ENCODE measurements at places on chromosomes 16 and 17.

- no peak for DNase-seq
Observed at GRCh38 chr17:61575352-61575975, 15.6 kb downstream of the NACA2 start.

DNA sequence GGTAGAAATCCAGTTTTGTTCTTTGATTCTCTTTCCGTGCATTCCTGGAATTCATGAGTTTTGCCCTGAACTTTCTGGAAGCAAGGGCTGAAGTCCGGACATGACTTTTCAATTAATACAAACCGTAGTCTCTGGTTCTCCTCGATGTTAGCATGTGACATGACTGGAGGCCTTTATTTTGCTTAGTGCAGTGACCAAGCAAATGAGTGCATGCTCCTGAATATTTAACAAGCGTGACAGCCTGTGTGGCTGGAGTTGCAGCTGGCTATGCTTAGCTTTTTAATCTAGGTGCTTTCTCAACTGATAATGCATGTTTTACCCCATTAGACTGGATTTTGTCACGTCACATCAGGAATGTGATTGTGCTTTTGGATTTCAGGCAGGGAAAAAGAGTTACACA lies 302.1 kb downstream of the MAP2K6 start:
- no peak for DNase-seq

GRCh38 chr17:74196541-74197317 lies 6.7 kb upstream of the RPL38 start:
- DNase-seq, result no peak

- DNase-seq, result no peak
Observed at GRCh38 chr17:77329741-77330531, 189.2 kb downstream of the SEC14L1 start.

- DNase-seq, result no peak
Observed at GRCh38 chr16:49855822-49856671, at the start of gene ZNF423. Gene ZNF423, minus strand, starts transcription at chr16:49856112. Its CDS starts 338 bp downstream, at chr16:49855774.

DNA sequence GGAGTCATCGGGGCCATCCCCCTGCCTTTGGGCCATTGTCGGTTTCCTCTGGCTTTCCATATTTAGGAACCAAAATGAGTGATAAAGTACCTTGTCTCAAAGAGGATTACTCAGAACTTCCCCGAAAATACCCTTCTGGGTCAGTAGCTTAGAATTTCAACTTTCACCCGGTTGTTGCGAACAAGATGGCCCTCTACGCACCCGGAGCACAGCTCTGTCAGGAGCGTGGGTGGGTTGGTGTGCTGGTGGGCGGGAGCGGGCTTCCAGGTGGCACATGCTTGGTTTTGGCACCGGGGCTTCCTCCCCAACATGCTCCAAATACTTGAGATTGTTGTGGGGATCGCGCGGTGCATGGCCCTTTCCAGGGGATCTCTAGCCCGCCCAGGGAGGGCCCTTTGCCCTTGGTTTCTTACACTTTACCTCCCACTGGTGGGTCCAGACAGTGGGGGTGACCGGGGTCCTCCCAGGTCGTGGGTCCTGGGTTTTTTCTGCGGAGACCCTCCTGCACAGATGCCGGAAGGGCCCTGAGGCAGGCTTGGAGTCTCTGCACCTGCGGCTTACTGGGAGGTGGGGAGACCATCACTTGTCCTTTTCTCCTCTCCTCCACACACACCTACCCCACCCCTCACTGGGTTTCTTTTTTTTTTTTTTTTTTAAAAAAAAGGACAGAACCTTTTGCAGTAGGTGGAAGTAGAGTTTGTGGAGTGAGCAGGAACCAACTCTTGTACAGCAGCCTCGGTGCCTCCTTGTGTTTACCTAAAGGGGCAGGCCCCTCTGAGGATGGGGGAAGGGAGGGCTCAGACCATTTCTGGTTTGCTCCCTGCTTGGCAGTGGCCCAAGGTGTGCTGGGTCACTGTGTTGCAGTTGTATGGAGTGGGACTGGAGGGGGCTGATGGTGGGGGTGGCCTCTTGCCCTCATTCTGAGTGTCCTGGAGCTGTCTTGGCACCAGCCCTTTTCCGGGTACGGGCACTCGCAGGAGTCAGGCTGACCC lies 142.1 kb downstream of the SEC14L1 start:
- no peak for DNase-seq

DNA sequence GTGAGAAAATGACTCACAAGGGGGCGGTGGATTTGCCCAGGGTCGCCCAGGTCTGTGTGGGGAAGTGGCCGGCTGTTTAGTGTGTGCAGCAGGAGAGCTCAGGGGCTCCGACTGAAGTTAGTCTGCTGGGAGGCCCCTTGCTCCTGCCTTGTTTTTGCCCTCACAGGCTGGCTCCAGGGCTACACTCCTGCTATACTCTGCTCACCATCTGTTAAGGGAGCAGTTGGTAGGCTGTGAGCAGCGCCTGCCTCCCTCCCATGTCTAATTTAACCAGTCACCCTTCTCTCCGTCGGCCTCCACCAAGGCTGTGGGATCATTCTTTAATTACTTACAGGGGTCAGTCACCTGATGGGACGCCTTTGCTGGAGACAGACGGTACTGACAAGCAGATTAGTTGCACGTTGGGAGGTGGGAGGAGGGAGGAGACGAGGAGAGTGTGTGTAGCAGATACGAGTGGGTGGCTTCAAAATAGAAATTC lies 35.5 kb downstream of the KSR1 start:
- DNase-seq, result no peak

GRCh38 chr16:30953511-30954124 lies 3.9 kb upstream of the SETD1A start:
- DNase-seq, result no peak

DNA sequence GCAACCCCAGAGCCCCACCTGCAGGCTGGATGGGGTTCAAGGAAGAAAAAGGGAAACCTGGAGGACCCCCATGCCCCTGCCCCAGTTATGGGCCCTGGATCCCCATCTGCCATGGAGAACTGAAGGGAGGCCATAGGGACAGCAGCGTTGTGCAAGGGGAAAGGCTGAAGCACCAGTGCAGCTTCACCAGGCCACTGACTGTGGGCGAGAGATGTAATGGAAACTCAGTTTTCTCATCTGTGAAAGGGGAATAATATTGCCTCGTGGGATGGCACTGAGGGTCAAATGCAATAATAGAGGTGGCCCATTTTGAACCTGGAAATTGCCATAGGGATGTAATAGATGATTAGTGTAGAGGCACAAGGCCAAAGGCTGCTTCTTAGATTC lies 9.9 kb upstream of the TSPOAP1 start:
- no peak for DNase-seq

DNA sequence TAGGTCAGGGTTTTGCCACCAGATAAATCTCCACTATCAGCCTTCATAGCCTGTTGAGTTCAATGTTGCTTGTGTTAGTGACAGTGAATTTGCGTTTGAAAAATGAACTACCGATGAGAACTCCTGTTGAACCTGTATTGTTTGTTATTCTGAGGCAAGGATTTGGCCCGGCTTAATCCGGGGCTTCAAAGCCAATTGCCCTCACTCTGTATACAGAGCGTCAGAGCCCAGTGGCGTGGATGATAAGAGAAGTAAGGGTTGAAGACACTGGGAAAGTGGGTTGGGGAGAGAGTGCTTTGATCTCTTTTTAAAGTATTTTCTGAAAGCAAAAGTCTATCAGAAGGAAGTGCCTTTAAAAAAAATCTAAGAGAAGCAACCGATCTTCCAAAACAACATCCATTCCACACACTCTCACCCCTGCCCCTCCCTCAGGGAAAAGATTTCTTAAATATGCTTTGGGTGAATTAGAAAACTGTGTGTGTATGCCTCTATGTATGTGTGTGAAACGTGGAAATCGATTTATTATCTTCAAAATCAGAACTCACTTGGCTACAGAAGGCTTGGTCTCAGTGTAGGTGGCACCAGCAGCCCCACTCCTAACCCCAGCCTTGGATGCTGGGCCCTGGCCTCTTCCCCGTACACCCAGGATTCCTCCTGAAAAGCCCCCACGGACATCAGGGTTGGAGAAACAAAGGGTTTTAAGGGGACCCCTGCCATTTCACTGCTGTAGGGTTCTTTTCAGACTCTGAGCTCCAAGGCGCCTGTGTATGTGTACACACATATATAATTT lies 8.8 kb downstream of the TBX4 start:
- DNase-seq, result no peak

GRCh38 chr17:21127509-21128077 lies 829 bp downstream of the DHRS7B start:
- DNase-seq, result no peak

DNA sequence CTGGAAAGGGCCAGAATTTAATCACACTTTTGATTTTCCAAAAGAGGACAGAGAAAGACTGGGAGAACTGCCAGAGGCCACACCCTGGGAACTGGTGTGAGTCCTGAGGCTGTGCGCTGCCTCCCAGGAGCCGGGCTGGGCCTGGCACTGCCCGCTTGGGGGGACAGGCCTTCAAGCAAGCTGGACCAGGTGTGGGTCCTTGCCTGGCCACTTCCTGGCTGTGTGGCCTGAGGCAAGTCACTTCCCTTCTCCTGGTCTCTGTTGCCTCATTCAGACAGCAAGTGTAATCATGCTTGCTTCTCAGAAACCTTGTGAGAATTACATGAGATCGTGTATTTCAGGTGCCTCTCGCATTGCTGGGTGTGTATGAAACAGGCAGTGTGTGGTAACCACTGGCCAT lies 143.0 kb downstream of the SNX29 start:
- DNase-seq, result no peak

DNA sequence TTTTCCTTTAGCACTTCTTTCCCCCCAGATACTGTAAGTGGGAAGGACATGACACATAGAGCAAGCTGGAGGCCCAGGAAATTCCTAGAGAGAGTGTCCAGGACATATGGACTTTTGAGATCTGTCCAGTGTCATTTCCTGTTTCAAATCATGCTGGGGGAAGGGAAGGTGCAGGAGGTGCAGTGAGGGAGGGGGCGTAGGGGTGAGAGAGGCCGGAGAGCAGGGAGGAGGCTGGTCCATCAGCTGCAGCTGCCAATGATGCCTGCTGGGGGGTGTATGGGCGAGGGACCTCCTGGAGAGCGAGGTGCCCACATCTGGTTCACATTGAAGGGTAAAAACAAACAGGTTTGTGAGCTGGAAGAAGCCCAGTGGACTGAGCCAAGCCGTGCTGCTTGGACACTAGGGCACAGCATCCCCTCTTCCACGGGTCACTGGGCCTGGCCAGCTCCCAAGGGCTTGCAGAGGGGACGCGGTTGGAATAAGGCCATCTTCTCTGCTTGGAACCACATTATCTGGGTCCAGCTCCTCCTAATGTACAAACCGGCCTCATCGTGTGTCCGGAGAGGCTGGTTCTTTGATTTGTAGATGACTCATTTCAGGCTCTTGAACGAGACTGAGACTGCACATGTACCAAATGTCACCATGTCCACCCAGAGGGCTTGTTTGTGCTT lies 70.4 kb upstream of the SMURF2 start:
- no peak for DNase-seq

GRCh38 chr17:74524653-74525464 lies 6.4 kb downstream of the CD300LB start:
- DNase-seq, result no peak

DNA sequence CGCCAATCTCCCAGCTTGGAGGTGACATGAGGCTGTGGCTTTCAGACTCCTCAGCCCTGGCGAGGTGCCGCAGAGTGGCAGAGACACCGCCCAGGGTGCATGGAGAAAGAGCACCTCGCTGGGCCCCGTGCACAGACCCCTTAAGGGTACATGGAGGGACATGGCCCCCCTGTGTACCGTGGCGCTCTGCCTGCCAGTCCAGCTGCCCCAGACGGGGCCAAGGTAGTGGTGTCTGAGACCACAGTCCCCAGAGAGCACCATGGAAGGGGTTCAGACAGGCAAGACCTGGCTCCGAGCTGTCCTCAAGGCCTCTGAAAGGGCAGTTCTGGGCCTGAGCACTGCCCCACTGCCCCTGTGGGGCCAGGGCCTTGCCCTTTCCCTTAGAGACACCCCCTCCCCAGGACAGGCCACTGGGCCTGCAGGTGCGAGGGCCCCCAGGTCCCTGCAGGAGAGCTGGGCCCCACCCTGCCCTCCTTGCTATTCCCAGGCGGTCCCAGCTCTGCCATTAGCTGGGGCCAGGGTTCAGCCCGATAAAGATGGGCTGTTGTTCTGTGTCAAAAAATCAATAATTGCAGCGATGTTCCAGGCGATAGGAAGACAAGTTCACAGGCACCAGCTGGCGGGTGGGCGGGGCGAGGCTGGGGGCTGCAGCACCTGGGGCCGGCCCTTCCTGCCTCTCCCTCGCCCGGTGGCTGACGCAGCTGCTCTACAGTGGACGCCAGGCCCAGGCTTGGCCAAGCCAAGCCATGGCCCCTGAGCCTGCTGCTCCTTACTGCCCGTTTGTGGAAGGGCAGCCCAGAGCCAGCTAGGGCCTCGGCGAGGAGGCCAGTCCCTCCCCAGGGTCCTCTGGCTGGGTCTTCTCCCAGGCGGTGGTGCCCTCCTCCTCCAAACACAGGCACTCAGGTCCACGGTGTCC lies 51.7 kb downstream of the ZFPM1 start:
- no peak for DNase-seq

DNA sequence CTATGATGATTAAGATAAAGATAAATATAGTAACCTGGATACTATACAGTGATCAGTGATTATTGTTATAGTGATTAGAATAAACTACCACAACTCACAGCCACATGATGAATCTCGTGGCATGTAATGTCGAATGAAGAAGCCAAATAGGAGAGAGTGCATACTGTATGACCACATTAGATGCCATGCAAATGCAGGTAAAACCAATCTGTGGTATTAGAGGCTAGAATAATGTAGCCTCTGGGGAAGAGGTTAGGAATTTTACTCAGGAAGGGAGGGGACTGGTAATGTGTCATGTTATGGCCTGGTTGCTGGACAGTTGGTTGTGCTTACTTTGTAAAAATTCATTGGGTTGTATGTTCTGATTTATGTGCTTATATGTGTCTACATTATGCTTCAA lies 402.7 kb downstream of the CDH13 start:
- DNase-seq, result no peak

DNA sequence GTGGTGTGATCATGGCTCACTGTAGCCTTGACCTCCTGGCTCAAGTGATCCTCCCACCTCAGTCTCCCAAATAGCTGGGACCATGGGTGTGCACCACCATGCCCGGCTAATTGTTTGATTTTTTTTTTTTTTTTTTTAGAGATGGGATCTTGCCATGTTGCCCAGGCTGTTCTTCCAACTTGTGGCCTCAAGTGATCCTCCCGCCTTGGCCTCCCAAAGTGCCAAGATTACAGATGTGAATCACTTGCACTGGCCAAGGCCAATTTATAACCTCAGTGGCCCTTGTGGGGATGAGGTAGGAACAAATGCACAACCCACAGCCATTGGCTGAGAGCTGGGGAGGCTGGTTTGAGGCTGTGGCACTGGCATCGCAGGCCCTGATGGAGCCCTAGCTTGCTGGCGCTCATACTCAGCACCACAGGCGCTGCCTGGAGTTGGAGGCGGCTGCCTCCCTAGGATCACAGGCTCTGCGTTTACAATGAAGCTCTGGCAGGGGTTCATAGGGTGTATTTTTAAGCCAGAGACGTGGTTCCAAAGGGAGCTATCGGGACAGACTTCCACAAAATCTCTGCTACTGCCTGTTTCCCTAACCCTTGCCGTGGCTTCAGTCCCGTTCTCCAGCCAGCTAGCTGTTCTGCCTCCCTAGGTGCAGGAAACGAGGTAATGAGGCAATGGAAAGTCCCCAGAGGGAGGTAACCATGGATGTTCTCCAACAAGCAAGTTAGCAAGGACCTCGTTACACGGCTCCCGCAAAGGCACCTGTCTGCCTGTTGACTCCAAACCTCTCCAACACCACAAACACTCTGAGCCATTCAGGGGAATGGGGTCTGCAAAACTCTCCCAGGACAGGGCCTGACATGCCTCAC lies 2.9 kb downstream of the ABCA3 start:
- DNase-seq, result no peak

- DNase-seq, result no peak
Observed at GRCh38 chr16:30356401-30357084, 1.4 kb upstream of the CD2BP2 start.
